ENCODE measurements at places on chromosomes 1 and 21.

- DNase-seq: no peak
Observed at GRCh38 chr1:15219280-15220023, 27.6 kb upstream of the FHAD1 start.

GRCh38 chr1:226608699-226609505 is 60.3 kb downstream of the STUM start:
- peak; percentile 15 for DNase-seq

DNA sequence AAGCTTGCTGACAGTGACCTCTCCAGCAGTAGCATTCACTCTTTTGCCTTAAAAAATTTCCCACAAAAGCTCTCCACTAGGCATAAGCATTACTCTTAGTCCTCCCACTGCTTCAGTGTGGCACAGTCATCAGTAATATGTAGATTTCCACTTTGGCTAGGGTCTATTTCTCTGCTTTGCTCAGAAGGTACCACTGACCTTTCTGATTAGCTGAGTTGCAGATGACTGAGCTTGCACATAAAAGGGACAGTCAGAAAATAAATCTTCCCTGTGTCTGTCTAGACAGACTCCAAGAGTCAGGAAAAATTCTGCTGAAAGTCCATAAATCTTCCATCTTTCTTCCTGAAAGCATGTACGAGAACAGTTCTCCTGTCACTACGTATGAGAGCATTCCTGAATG is 56.6 kb upstream of the APP start:
- DNase-seq: no peak

- no peak for DNase-seq
Observed at GRCh38 chr1:41823471-41823870, 95.3 kb downstream of the HIVEP3 start.

GRCh38 chr1:9128166-9128519 is 759 bp downstream of the GPR157 start:
- no peak for DNase-seq

DNA sequence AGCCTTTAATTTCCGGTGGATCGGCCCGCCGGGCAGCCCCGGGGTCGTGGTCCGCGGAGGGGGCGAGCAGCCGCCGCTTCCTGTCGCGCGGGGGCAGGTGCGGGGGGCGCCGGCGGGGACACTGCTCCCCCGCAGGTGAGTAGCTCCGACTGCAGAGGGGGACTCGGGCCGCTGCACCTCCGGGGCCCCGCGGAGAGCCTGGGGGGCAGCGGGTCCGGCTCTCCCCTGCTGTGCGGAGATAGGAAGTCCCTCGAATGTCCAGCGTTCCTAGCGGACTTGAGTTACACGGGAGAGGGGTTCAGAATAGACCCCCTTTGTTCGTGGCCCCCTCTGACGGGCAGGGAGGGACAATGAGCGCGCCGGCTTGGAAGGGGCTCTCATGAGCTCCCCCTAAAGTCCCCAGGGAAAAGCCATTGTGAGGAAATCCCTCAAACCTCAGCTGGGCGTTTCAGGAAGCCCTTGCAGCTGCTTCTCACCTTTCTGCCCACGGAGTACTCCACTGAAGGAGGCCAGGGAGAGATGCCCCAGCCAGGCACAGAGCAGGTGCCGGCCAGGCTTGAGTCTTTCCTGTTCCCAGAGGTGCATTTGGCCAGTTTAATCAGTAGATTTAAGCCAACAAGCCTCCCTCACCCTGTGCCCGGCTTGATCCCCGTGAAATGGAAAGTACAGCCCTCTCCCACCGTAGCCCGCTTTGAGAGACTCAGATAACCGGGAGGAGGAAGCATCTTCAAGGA is 925 bp downstream of the PDE9A start:
- peak; percentile 29 for DNase-seq

- peak; percentile 72 for DNase-seq
Observed at GRCh38 chr1:185325413-185325812, 8.4 kb upstream of the IVNS1ABP start.

- no peak for DNase-seq
Observed at GRCh38 chr1:176884911-176885310, 279.6 kb downstream of the ASTN1 start.

DNA sequence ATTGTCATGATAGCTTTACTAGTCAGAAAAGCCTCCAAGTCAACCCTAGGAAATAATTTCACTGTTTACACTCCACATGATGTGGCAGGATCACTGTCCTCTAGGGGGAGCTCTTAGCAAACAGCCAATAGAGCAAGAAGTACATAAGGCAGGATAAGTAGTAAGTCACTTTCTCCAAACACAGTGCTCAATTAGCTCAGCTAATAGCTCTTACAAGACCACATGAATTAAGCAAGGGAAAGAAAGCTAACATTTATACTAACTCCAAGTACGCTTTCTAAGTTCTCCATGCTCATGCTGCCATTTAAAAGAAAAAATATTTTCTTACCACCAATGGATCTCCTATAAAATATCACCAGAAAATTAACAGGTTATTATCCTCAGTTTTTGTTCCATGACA is 66.9 kb upstream of the LRIF1 start:
- DNase-seq: peak; percentile 35

DNA sequence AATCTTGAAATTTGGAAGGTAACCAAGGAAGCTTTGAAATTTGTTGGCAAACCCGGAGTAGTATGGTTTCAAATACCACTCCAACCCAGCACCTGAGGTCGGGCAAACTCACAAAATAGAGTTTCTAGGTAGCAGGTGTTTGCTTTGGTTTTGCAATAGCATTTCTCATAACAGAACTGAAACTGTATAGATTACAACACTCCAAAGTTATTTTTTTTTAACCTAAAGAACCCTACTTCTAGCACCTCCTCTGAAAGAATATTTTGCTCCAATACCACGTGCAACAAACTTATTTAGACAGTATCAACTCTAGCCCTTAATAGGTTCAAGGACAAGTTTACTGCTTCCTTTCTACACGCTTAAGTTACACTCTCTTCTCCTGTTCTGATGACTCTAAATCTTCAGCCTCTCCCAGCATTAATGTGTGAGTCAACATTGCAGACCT is 178.5 kb upstream of the FMN2 start:
- no peak for DNase-seq

DNA sequence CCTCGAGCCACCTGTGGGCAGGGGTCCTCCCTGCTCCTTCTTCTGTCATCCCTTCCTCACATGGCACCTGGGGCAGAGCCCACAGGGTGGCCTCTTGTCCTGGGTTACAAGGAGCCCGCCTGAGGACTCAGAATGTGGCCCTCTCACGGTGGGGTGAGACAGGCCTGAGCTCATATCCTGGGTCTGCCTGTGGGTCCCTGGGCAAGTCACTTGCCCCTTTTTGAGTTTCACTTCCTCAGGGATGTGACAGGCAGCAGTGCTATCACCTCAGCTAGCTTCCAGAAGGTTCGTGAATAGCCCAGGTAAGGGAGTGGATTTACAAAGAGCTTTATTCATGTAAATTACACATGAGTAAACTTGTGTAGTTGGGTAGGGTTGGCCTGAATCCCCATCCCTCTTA is 33.5 kb downstream of the HTR6 start:
- no peak for DNase-seq

DNA sequence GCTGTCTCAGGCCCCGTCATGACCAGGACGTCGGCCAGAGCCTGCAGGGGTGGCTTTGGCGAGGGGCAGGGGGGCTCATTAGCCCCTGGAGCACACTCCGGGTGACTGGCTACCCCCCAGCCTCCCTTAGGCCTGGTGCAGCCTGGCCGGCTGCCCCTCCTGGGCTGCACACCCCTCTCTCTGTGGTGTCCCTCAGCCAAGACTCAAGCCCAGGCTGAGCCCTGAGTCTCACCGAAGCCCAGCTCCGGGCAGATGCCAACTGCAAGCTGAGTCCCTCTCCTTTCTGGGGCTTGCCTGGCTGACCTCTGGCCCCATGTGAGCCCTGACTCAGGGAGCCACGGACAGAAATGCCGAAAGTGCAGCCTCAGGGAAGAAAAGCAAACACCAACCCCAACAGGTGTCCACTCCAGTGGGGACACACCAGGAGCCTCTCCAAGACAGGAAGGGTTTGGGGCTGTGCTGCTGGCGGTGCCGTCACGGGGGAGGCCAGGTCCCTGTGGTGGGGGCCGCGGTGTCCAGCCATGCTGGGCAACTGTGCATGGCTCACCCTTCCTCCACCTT is 5.3 kb upstream of the IBA57 start:
- no peak for DNase-seq

DNA sequence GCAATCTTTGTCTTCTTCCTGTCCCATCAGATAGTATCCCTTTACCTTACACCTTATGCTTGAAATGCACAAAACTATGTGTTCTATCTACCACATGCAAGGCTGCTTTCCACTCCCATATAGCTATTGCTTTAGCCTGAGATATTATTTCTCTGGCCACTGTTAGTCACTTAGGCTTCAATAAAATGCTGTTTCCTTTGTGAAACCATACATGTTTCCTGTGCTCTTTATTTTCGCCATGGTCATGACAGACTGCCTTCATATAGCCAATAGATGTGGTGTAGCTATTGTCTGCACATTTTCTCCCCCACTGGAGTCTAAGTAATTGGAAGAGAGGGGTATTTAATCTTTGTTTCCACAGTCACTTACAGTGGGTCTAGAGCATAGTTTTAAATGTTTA is 108.4 kb downstream of the GREM2 start:
- no peak for DNase-seq

DNA sequence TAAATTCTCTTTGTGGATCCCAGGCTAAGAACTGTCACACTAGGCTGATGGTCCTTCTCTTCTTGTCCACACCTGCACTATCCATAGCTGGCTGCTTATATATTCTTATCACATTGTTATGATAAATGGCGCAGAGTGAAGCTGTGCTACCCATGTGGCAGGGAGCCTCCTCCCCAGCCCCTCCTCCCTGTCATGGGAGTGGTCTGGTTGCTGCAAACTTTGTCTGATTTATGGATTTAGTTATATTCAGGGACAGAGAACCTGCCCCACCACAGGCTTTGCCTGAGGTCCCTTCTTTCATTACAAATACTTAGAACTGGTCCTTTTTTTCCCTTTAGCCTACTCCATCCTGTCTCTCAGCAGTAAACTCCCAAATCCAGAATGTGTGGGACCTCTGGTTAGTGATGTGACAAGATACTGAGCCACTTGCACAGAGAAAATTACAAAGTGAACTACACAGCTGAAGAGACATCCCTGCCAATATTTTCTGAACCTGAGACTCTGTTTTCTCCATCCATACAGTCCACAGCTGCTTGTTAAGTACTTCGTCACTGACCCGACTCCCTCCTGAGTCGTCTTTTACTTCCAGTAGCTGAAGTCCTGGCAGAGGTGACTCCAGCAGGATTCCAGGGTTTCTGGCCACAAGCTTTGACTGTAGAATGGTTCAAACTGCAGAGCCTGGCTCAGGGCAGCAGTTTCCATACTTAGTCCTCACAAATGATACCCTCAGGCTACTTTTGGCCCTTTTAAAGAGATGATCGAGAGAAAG is 37.6 kb downstream of the PTGFRN start:
- no peak for DNase-seq

- DNase-seq: no peak
Observed at GRCh38 chr1:229769809-229770208, 143.8 kb downstream of the URB2 start.

DNA sequence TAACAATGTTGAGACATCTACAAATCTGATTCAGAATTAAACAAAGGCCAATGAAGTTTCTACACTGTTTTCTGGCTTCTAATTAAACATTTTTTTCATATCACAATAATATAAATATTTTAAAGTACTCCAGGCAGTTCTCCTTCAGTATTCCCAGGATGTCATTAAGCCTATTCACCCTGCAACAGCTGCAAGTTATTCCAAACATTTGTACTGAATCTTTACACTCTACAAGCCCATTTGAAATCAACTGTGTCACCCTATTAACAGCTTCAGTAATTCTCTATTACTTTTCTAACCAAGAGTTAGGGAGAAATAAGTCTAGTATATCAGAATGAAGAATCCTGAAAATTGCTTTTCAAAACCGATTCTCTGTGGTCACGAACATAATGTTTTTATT is 124.6 kb downstream of the OLFML2B start:
- DNase-seq: no peak

DNA sequence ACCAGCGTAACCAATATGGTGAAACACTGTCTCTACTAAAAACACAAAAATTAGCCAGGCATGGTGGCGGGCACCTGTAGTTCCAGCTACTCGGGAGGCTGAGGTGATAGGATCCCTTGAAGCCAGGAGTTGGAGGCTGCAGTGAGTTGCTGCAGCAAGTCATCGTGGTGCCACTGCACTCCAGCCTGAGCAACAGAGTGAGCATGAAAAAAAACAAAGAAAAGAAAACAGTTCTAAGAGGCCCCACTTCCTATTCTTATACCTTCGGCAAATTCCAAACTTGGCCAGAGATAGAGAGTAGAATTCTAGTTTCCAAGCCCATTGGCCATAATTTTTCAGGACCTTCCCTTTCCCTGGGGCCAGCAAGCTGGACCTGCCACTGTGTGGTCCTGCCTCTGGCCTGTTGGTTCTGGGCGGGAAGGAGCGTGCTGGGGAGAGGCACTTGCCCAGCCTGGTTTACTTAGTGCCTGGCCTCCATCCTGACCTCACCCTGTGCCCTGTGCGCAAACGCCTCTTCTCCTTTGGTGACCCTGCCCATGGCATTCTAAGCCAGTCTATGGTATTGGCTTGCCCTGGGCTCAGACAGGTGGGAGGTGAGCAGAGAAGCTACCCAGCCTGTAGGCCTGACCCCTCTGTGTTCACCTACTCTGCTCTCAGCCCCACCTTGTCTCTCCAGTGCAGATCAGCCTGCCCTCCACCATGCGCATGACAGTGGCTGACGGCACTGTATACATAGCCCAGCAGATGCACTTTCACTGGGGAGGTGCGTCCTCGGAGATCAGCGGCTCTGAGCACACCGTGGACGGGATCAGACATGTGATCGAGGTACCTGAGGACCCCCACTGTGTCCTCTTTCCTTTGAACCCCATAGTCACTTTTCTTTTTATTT is 11.0 kb downstream of the CA6 start:
- no peak for DNase-seq

- no peak for DNase-seq
Observed at GRCh38 chr1:235835226-235835625, 31.5 kb downstream of the LYST start.

GRCh38 chr1:93625582-93626327 is 55.9 kb downstream of the BCAR3 start:
- DNase-seq: no peak

DNA sequence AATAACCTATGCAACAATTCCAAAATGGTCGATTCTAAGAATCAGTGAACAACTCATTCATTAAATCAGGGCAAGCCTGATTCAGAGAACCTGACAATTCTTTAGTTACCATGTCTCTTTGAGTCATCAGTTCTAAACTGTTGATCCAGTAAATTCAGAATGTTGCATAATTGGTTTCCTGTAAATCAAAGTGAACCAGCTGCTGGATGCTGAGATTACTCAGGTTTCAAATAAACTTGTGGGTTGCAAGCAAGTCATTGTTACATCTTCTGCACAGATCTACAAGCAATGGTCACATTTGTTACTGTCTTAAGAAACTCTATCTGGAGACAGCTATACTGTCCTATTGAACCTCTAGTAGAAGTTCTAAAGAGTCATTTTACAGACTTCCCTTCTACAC is 16.5 kb downstream of the PLA2G2D start:
- DNase-seq: no peak

DNA sequence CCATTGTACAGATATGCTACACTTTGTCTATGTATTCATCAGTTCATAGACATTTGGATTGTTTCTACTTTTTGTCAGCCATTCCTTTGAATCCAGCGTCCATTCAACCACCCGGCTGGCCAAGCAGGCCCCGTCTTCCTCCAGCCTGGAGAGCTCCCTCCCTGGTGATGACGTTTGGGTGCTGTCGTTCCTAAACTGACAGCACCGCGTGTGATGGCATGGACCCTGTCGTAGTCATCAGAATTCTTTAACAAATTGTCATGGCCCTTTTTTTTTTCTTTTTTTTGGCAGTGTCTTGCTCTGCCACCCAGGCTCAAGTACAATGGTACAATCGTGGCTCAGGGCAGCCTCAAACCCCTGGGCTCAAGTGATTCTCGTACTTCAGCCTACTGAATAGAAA is 138.6 kb upstream of the ERRFI1 start:
- DNase-seq: no peak

GRCh38 chr1:23369335-23370013 is at the start of gene ZNF436:
TSS of gene ZNF436 (minus strand) at chr1:23369836. CDS start at chr1:23368005, 1,831 bp downstream.
- DNase-seq: peak; percentile 72
